ENCODE measurements at places on chromosomes 5 and 9.
A peak's percentile ranks its signal among the peaks of the same experiment; 100 is the strongest.

DNA sequence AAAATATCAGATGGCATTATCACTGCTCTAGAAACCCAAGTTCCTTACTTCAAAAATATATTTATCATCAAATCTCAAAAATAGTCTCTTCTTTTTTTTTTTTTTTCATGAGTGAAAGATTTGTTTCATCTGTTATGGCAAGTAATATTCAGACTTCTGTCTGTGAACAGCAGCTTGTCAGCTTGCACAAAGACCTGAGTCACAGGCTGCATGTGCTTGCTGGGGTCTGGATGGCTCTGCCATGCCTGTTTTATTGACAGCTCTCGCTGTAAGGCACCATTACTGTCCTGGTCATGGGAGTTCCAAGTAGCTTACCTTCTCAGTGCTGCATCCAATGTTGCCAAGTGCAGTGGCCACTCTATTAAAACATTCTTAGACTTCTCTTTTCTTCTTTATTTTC, 456.4 kb downstream of the GADD45G start:
- no peak for DNase-seq

DNA sequence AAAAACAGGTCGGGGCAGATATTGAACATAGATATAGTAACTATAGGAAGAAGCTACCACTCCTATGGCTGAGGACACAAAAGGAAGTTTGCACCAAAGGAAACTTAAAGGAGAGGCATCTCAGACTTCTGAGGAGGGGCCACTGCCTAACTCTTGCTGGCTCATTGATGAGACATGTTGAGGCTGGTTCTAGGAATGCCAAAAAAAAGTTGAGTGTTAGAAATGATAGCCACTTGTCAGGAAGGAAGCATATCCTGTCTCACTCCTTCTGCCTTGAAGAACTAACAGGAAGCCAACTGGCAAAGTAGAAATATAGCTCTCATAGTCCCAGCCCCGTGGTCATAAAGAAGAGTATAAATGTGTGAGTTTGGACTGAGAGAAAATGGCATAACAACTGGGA, 23.3 kb upstream of the STOM start:
- DNase-seq, result no peak

DNA sequence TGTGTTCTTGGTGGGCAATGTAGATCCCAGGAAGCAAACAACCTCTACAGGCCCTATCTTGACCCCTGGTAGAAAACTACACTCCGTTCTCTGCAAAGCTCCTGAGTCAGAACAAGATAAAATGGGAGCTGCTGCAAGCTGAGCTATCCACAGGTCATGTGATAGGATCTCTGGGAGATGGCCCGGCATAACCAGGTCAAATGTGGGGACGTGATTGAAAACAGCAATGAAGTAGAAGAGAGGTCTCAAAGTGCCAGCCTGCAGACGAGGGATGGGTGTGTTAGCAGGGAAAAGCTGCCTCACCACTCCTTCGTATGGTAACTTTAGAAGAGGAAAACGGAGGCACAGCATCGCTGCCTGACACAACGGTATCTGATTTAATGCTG, 25.0 kb downstream of the NRG2 start:
- no peak for DNase-seq

DNA sequence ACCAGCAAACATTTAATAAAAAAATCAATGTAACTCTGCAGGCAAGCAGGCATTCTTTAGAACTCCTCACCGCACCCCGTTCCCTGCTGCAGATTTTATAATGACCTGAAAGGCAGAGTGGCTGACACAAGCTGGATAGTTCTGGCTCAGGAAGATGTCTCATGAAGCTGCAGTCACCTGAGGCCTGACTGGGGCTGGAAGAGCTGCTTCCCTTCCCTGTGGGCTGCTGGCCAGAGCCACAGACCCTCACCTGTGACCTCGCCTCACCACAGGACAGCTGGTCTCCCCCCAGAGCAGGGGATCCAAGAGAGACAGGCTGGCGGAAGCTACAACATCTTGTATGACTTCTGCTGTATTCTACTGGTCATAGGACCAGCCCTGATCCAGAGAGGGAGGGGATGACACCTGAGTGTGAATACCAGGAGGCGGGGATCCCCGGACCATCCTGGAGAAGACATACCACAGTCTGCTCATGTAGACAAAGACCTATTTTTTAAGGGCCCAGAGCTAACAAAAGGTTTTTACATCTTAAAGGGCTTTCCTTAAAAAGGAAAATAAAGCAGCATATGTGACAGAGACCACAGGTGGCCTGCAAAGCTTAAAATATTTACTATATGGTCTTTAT, 43.9 kb downstream of the RAPGEF1 start:
- no peak for DNase-seq

DNA sequence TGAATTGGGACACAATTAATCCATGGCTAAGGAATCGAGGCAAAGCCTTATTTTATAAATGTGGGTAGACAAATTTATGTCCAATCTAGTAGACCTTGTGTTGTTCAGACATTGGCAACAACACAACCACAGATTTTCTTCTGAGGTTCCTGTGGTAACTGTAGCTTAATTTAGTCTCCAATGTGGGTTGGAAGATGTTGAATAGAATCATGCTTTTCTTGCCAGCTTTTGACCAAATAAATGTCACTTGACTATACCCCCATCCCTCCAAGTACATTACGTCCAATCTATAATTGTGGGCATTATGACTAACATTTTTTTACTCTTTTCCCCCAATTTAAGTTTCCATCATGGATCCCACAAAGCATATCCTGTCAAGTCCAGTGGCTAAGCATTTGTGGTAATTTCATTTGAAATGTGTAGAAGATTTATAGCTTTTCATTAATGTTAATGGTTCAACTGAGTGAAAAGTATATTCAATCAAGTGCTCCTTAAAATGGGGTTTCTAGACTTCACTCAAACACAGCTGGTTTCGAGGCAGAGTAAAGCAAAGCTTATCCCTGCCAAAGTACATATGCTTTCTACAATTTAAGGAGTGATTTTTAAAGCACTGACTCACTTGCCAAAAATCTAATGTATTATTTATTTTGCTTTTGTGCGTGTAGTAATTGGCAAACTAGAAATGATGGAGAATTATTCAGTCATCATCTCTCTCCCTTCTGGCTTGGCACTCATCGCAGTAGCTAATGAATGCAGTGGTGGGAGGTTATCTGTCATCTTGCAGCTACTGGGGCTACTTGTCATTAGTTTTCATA, 141.8 kb downstream of the FAM174A start:
- peak; percentile 40 for DNase-seq

DNA sequence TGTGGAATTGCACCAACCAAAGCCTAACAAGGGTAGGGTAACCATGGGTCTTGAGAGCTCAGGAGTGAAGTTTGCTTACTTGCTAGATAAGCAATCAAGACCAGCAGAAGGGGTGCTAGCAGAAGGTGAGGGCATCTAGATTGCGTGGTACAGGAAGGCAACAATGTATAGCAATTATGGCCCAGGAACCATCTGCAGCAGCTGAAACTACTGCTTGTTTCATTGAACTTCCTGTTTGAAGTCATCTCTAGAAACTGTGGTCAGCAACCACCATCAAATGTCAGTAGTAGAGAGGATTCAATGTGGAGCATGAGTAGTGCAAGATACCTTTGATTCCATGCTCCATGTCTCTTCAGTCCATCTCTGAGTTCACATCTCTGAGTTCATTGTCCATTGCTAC, 462.1 kb upstream of the GRAMD2B start:
- no peak for DNase-seq

- no peak for DNase-seq
Measured at GRCh38 chr5:169904059-169904458, 76.2 kb downstream of the INSYN2B start.

DNA sequence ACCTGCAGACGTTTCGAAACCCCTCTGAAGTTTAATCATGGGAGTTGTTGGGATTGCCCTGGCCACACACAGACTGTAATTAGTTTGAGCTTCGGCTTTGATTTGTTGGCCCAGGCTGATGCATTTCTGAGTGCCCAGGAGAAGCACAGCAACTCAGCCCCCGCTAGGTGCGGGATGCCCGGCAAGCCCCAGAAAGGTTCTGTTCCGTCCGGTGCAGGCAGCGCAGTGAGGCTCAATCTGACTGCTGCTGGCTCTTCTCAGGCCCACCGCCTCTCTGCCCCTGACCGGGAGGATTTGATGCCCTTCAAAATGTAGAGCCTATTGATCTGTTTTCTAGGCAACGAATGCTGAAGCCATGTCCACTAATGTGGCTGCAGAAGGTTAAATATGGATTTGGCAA, 73.4 kb upstream of the TAF11L2 start:
- no peak for DNase-seq

- DNase-seq, result no peak
Measured at GRCh38 chr9:80028501-80028900, 456.7 kb downstream of the TLE4 start.

DNA sequence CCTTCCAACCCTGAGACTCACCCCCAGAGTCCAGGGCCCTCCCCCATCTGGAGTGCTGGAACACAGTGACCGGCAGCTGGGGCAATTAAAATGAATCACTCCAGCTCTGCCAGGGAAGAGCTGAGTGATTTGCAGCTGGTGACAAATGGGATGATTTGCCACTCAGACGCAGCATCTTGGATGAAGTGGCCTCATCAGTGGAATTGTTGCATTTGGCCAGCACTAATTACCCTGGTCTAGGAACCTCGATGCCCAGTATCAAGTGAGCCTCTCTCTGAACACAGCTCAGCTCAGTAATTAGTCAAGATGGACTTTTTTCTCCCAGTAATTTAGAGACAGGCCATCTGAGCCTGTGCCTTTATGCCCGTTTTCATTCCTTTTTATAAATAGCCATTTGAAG, 259.5 kb downstream of the GRIA1 start:
- DNase-seq, result peak; percentile 30

DNA sequence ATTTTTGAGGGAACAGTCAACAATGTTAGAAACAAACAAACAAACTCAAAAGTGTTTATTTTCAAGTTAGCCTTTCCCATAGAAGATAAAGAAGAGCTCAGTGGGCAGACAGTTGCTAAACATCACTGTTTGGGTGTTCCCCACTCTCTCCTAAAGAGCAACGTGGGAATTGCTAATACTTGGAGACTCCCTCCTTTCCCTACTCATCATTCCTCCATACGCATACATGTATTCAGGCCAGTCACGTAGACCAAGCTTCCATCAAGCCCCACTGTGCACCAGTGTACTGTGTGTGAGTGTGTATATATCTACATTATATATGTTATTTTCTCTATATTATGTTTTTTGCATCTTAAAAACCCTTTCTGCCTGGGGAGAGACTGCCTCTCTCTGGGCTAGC, 115.0 kb upstream of the EGFLAM start:
- DNase-seq, result no peak

GRCh38 chr5:124001036-124001615, 489.1 kb downstream of the CSNK1G3 start:
- DNase-seq, result no peak

- DNase-seq, result no peak
Measured at GRCh38 chr5:76670508-76670907, 45.4 kb upstream of the F2R start.

DNA sequence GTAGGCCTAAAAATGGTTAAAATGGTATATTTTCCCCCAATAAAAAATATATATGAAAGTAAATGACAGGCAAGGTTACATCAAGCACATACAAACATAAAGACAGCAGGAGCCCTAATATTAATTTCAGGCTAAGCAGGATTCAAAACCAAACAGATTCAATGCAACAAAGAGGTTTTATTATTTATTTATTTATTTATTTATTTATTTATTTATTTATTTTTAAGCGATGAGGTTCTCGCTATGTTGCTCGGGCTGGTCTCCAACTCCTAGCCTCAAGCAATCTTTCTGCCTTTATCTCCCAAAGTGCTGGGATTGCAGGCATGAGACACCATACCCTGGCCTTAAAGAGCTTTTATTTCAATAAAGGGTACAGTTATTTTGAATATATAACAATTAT, 106.4 kb upstream of the SHB start:
- DNase-seq, result no peak

- no peak for DNase-seq
Measured at GRCh38 chr5:65862384-65862783, 64.0 kb upstream of the ERBIN start.

GRCh38 chr9:36572515-36573418, at the start of gene MELK:
TSS of gene MELK (plus strand) at chr9:36572895. CDS start at chr9:36581682, 8,787 bp downstream.
- DNase-seq, result no peak

GRCh38 chr5:134092875-134093274, 21.6 kb upstream of the TCF7 start:
- DNase-seq, result no peak

DNA sequence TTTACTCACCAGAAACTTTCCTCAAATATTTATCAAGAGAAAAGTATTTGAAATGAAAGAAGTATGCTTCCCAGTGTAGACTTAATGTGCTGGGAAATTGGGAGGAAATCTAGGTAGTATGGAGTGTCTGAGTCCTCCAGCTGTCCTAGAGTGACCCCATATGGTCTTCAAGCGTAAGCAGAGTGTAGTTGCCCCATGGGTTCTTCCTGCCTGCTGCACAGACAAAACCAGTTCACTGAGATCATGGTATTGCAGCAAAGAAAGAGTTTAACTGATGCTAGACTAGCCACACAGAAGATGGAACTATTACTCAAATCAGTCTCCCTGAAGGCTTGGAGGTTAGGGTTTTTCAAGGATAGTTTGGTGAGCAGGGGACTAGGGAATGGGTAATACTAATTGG, 114.9 kb upstream of the PRLR start:
- no peak for DNase-seq

- no peak for DNase-seq
Measured at GRCh38 chr5:125005266-125005665, 258.8 kb upstream of the ZNF608 start.

- no peak for DNase-seq
Measured at GRCh38 chr9:69389437-69389995, 64.5 kb downstream of the ENTREP1 start.

- no peak for DNase-seq
Measured at GRCh38 chr5:3615217-3615616, 19.6 kb downstream of the IRX1 start.

GRCh38 chr5:110477911-110478310, 248.6 kb downstream of the TMEM232 start:
- DNase-seq, result no peak

DNA sequence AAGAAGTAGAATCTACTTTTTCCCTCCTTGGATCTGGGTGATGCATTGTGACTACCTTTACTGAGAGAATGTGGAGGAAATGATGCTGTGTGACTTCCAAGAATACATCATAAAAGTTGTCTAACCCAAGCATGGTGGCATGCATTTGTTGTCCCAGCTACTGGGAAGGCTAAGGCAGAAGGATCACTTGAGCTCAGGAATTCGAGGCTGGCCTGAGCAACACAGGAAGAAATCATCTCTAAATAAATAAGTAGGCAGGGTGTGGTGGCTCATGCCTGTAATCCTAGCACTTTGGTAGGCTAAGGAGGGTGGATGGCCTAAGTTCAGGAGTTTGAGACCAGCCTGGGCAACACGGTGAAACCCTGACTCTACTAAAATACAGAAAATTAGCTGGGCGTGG, 143.2 kb upstream of the VLDLR start:
- no peak for DNase-seq

GRCh38 chr5:116509483-116510244, 65.0 kb downstream of the SEMA6A start:
- no peak for DNase-seq
